Spleen (tissue), 13 donors: ENCODE measurements at places on chromosomes 3 and 15. TPM values are rescaled to one million over a fixed set of nuclear protein-coding genes. Genes with fewer than 3 reads are reported as not detected.

DNA sequence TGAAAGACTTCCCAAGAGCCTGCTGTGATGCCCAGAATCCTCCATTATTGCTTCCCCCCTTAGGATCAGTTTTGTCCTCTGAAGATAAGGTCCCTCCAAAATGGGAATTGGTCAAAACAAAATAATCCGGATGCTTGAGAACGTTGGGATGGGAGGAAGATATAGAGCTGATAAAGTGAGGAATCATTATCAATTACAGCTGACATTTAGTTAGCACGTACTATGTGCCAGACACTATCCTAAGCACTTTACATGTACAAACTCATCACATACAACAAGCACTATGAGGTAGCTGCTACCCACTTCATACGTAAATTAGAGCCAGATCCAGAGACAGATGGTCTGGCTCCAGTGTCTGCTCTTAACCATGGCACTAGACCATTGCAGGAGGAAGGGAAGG, 6.6 kb upstream of the RPP25 start:
- no peak for DNase-seq

DNA sequence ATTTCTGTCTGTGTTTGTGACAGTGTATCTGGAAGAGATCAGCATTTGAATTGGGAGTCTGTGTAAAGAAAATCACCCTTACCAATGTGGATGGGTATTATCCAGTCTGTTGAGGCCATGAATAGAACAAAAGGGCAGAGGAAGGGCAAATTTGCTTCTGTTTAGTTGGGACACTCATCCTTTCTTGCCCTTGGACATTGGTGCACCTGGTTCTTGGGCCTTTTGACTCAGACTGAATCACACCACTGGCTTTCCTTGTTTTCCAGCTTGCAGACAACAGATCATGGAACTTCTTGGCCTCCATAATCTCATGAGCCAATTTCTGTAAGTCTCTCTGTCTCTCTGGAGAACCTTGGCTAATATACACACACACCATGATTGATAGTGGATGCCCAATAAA, 164.4 kb upstream of the SGO1 start:
- no peak for DNase-seq

CHRNA5 gene
- 1.6 TPM for total RNA-seq

DNA sequence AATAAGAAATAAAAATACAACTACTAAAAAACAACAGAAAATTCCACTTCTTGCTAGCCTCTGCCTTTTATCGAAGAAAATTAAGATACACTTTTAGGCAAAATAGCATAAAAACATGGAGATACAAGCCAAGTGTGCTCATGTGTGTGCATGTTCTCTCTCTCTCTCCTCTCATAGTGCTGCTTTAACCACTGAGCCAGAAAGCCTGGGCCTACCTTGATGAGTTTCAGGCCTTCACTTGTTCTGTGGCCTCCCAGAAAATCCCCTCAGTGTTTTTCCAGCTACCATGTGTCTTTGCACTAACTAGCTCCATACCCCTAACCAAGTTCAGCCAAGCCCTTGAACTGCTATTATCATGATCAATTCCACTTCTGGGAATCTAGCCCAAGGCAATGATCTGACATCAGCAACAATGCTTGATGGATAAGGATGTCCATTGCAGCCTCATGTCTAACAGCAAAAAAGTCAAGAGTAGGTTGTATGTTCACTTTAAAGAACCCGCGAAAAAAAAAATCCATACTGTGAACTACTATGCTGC, 18.1 kb downstream of the CYP11A1 start:
- DNase-seq, result no peak

GCNT3 gene
- total RNA-seq, result 0.28 TPM

WDR72 gene
- total RNA-seq, result not detected
